ENCODE measurements at places on chromosomes 12 and 14.

DNA sequence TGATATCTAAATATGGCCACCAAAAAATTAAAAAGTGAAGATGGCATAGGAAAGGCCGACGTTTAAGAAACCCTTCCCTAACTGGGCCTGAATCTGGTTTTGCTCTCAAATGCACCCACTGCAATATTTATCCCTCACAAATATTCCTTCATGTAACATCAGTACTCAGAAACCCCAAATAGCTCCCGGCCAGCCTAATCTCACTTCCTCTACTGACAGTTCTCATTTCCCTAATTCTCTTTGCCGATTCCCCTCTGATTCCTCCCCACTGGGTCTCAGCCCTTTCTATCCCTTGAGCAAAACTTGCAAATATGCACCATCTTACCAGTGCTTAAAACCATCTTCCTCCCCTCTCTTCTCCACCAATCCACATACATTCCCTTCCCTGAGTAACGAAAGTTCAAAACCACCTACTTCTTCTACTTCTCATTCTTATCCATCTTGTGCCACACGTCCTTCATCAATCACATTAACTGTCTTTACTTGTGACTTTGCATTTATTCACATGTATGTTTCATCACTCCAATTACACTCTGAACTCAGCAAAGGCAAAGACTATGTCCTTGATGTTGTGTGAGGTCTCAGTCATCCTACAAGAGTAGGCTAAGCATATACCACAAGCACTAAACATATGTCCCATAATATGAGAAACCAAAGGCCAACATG lies 23.1 kb downstream of the KCNK10 start:
- no peak for DNase-seq

GRCh38 chr12:94762259-94762942 lies 112.0 kb upstream of the TMCC3 start:
- no peak for DNase-seq

DNA sequence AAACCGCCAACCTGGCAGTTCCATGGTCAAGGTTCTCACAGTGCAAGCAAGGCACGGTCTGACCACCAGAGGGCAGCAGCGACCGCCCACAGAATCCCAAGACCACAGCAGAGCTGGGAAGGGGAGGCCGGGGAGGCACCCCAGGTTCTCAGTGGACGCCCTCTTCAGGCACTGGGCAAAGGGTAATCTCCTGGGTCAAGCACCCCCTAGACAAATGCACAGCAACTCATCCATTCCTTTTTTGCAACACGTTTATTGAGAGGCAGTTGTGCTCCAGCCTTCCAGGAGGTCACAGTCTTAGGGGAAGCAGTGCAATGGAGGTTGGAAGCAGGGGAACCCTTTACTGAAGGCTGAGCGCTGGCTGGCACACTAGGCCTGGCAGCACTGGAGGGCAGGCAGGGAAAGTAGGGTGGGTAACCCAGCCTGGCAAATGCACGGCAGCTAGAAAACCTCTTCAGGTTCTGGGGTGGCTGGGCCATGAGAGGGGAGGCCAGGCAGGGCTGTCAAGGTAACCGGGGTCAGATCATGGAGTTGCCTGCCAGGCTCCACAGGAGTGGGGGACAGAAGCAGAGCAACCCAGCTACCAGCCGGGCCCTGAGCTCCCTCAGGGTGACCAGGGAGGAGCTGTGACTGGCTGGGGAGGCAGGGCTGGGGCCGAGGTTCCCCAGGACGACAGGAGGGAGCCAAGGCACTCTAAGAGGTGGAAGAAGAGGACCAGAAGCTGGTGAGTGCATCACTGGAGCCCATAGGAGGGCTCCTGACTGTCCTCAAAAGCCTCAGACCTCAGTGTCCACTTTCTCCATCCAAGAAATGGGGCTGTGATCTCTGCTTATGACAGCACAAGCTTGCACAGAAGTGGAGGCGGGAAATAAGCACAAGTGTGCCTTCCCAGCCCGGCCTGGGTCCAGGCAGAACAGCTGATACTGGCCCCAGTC lies 1.8 kb upstream of the RHOF start:
- DNase-seq = peak; percentile 87

DNA sequence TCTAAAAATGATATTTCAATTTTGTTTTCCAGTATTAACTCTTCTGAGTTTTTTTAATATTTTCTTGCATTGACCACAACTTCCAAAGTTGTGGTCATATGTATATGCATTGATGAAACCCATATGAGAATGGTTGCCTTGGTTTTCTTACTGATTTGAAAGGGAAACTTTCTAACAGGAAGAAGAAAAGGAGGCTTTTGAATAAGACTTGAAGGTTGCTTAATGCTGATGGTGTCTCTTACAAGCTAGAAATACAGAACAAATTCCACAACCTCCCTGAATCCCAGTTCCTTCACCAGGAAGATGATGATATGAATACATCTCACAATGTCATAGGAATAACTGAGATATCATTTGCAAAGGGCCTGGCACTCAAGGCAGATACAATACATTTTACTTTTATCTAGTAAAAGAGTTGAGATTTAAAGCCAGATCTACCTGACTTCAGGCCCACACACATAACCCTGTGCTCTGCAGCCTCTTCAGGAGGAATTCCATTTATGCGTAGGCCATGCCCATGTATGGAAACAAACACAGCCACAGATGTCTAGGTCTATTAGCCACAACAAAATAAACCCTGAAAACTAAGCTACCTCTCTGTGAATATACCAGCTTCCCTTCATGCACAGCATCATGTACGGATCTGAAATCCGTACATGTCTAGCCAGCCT lies 165.4 kb upstream of the PLEKHG7 start:
- DNase-seq = no peak

- DNase-seq = no peak
Measured at GRCh38 chr12:46071335-46071734, 81.0 kb upstream of the SCAF11 start.

- no peak for DNase-seq
Measured at GRCh38 chr12:71142016-71142415, 15.8 kb downstream of the TSPAN8 start.

GRCh38 chr12:115411121-115411520 lies 727.1 kb upstream of the TBX3 start:
- DNase-seq = no peak

- no peak for DNase-seq
Measured at GRCh38 chr14:34107441-34107840, 156.6 kb upstream of the EGLN3 start.

- DNase-seq = no peak
Measured at GRCh38 chr14:89248411-89249064, 168.5 kb downstream of the FOXN3 start.

DNA sequence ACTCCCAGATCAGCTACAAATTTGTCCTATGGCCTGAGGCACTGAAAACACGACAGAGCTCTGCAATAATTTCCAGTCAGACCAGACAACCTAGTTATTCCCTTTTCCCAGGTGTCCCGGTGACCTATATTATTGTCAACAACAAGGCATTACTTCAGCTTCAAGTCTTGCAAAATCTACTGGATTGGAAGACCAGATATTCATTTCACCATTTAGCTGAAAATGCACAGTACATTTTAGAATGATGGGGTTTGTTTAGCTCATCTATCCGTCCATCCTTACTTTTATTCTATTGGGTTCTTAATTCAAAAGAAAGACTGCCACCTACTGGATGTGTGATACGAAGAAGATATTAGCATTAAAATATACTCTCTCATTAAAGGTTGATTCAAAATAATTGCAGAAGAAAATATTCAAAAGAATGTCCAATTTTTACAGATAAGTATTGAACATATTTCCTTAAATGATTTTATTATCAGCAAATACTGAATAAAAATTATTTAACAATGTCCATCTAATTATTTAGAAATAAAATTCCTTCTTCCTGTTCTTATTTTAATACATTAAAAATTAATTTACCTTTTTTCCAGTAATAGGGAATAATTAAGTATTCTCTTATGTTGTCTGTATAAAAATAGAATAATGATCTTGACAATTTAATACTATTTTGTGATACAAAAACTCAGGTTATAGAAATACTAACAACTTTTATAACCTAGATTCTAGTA lies 244.9 kb upstream of the LRIG3 start:
- no peak for DNase-seq

DNA sequence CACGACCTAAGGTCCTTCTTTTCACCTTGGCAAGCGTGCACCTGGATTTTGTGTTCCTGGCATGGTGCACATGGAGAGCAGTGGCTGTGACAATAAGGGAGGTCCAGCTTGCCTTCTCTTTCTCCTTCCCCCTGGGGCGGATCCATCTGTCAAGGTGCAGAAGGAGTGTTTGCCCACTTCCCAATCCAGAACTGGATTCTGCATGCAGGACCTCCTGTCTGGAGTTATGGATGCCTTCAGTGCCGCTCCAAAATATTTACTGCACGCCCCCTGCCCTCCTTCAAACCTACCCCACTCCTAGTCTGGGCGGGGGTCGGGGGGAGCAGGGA lies 192.7 kb downstream of the DPF3 start:
- no peak for DNase-seq

- no peak for DNase-seq
Measured at GRCh38 chr12:63006536-63006935, 71.6 kb upstream of the PPM1H start.

GRCh38 chr14:91493169-91493568 lies 16.9 kb downstream of the PPP4R3A start:
- DNase-seq = no peak

DNA sequence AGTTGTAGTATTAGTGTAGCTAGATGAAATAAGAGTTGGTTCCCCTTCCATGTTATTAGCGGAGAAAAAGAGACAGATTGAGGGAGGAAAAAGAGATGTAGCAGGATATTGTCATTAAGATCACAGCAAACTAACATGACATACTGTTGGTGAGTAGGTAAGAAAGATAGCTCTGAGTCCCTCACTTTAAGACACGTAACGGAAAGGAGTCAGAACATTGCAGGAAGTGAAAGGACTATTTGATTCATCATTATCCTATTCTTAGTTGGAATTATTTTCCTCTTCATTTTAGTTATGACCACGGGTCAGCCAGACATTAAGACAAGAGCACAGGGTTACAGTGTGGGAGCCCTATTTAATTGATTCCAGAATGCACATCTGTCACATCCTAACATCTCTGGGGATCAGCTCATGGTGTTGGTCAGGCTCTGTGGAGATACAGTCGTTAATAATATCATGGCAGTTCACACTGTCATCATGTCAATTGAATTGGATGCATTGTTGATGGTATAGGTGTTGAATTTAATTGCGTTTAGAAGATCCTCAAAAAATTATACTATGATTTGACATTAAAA lies 55.0 kb downstream of the TMX1 start:
- no peak for DNase-seq

GRCh38 chr12:111310076-111310870 lies 58.6 kb downstream of the PHETA1 start:
- DNase-seq = no peak

- no peak for DNase-seq
Measured at GRCh38 chr12:93745286-93745685, 68.1 kb downstream of the CRADD start.

GRCh38 chr12:21614506-21614905 lies 9.9 kb upstream of the GYS2 start:
- DNase-seq = no peak

DNA sequence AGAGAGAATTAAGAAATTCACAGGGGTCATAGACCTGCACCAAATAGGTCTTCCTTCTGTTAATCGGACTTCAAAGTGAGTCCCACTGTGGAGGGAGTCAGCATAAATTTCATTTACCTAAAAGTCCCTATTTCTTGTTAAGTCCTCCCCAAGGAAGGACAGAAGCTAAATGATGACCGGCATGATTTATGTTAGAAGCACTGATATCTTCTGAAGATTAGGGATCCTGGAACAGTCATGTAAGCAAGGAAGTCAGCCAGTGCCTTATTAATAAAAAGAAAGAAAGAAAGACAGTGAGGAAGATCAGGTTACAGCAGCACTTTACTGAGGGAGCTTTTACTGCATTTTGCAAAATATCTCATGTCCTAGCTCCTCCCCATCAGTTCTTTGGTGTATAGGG lies 287.5 kb downstream of the FOXG1 start:
- no peak for DNase-seq

DNA sequence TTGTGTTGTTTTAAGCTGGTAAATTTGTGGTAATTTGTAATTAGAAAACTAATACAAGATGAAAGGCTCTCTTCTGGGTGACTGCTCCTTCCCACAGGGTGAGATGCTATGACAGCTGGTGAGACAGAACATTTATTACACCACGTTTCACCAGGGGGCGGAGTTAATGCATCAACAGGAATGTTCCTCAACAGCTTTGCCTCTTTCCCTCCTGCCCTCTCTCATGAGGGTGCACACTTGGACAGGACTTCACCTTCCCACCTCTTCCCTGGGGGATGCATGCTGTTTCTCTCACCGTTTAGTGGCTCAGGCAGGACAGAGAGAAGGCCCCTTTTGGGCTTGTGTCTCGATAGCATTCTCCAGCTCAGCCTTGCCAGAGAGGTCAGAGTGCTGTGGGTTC lies 13.4 kb upstream of the PPP1R1A start:
- DNase-seq = no peak

GRCh38 chr14:73746520-73747378 lies 32.6 kb upstream of the PNMA1 start:
- DNase-seq = no peak

- no peak for DNase-seq
Measured at GRCh38 chr12:63154560-63154959, 3.6 kb upstream of the AVPR1A start.

DNA sequence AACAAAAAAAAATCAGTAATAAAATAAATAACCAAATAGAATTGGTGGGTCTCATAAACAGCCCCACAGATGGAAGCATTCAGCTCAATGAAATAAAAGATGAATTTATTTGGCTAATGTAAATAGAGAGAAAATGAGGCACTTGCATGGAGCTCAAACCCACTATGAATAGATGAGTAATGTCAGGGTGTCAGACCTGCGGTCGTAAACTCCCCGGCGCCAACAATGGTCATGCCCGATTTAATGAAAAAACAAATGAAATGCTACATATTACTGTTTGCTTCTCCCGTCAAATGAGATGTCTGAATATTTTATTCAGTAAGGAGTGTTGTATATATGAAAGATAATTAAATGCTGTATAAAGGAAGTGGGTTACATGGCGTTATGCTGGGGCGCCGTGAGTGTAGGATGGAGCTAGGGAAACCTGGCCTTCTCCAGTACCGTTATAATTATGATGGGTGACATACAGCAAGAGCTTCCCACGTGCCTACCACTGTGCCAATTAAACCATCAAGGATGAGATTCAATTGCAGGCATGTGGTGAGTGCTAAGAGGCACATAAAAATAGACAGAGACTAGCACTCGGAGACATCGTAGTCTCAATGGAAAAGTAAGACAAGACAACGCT lies 648.1 kb downstream of the BCL11B start:
- DNase-seq = no peak

GRCh38 chr12:131894981-131895639 lies 688 bp downstream of the ULK1 start:
- no peak for DNase-seq

DNA sequence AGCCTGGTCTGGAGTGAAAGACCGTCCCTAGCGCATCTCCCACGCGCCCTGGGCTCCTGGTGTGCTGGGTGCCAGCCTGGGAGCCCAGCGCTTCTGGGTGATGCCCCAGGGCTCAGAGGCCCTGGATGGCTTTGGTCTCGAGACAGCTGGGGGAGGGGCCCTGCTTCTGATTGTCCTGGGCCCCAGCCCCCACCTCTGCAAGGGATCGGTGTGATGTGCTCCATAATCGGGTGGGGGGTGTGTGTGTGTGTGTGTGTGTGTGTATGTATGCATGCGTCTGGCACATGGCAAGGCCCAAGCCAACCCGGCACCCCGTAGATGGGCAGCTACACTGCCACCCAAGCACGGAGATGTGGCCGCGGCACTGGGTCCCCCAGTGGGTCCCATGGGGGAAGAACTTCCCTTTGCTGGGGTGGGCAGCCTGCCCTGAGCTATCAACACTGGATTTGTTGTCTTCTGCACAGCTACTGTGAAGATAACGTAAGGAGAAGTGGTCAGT lies 3.1 kb downstream of the ZBTB42 start:
- no peak for DNase-seq

GRCh38 chr12:111353603-111354295 lies 15.1 kb downstream of the PHETA1 start:
- no peak for DNase-seq
